ENCODE measurements at places on chromosomes 3 and 15. TPM values are rescaled to one million over a fixed set of nuclear protein-coding genes. Genes with fewer than 3 reads are reported as not detected.

DNA sequence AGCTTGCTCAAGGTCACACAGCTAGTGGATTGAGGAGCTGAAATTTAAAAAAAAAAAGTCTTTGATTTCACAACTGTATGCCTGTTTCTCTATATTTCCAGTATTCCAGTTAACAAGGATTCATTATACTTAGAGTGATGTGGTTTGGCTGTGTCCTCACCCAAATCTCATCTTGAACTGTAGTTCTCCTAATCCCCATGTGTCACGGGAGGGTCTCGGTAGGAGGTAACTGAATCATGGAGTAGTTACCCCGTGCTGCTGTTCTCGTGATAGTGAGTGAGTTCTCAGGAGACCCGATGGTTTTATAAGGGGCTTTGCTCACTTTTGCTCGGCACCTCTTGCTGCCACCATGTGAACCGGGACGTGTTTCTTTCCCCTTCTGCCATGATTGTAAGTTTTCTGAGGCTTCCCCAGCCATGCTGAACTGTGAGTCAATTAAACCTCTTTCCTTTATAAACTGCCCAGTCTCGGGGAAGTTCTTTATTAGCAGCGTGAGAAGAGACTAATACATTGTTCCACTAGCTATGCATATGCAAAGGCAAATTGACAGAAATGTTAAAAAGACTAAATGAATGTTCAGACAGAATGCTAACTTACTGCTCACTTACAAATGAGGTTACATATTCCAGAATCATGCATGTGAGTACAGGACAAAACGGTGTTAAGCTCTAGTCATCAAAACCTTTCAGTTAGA is 1101.9 kb downstream of the ROBO1 start:
- DNase-seq = no peak

- DNase-seq = no peak
Observed at GRCh38 chr15:20358066-20358778, 183.4 kb downstream of the GOLGA6L6 start.

- no peak for DNase-seq
Observed at GRCh38 chr3:158846803-158847451, 45.1 kb downstream of the MFSD1 start.

NAALADL2 gene
- total RNA-seq = not detected

- DNase-seq = no peak
Observed at GRCh38 chr3:124859025-124859424, 28.1 kb downstream of the ITGB5 start.

- no peak for DNase-seq
Observed at GRCh38 chr3:19901337-19901736, 32.7 kb downstream of the EFHB start.

DNA sequence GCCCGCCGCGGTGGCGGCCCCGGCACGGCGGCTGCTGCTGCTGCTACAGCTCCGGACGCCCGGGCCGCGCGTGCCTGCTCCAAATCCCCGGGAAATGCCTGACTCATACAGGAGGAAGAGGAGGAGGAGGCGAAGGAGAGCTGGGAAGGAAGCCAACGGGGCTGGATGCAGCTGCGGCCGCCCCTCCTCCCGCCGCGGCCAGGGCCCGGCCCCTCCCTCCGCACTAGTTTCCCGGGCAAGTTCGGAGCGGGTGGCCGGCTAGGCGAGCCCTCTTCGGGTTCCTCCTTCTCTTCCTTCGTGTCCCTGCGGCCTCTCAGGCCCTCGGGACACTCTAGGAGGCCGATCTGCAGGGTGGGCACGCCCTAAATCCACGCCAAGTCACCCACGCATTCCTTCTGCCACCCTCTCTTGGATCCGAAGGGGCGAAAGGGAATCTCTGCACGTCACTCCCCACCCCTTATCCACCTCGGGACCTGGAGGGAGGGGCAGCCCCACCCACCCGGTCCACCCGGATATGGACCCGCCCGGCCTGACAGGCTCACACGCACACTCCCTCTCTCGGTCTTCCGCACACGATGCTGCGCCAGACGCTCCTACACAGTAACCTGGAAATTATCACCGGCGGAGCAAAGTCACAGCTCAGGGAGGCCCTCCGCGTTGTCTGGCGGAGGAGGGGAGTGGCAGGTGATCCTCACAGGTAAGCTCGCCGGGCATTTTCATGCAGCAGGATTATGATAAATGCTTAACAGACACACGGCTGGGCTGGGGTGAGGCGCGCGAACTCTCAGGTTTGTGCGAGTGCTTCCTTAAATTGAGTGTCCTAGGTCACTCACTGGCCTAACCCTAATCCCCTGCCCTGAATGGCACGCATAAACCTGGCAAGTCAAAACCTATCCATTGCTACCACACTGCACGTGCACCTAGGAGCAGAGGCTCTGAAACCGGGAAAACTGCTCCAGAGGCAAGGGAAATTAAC is at the start of the genes OSBPL10 and ZNF860:
Gene OSBPL10 (minus strand): TSS at position 57 of the 976 bp plus-strand sequence. CDS start 83 bp downstream, outside the sequence.
Gene ZNF860 (plus strand): TSS at position 545 of the 976 bp plus-strand sequence. CDS start 7,330 bp downstream, outside the sequence.
- no peak for DNase-seq

- DNase-seq = no peak
Observed at GRCh38 chr3:177823701-177824189, 626.5 kb upstream of the TBL1XR1 start.

- DNase-seq = peak; percentile 31
Observed at GRCh38 chr3:184145111-184145524, 10.0 kb downstream of the EIF2B5 start.

GRCh38 chr3:147267434-147267833 is 138.9 kb downstream of the ZIC4 start:
- DNase-seq = no peak

GRCh38 chr3:188918093-188918492 is 253.7 kb upstream of the TPRG1 start:
- DNase-seq = no peak

GRCh38 chr3:128266453-128266852 is 113.2 kb downstream of the EEFSEC start:
- no peak for DNase-seq

GRCh38 chr15:77032052-77032646 is 37.2 kb downstream of the PSTPIP1 start:
- no peak for DNase-seq

- no peak for DNase-seq
Observed at GRCh38 chr15:60726576-60726975, 247.6 kb upstream of the ICE2 start.

ADIPOQ gene
- not detected for total RNA-seq

GRCh38 chr3:8864402-8865350 is 95.3 kb upstream of the OXTR start:
- no peak for DNase-seq

GCNT3 gene
- not detected for total RNA-seq

FEZF2 gene
- not detected for total RNA-seq

DNA sequence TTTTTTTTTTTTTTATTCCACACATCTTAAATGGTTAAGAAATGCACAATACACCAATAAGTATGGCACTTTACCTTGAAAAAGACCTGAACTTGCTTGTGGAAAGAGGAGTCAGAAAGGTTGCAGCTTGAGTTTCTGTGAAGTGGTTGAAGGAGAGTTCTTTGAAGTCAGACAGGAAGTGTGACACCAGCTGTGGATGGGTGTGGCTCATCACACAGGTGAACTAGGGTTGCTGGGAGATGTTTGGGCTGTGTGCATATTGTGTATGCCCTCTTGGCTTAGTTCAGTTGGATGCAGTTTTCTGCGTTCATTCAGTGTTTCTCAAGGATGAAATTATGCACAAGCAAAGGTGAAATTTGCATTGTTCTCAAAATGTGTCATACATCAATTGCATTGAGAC is 6.3 kb downstream of the AEN start:
- peak; percentile 86 for DNase-seq

DNA sequence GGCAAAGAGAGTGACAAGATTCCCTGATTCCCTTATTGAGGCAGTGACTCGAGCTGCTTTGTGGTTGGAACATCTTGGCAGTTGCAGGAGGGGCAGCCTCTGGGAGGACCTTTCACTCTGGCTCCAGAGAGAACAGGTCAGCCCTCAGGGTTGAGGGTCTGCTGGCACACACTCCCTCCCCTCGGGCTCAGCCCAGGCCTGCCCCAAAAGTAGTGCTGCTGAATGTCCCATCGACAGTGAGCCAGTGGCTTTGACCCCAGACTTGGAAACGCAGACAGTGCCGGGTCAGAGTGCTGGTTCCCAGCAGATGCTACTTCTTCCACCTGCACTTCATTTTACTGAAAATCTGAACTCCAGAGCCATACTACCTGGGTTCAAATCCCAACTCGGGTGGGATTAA is 25.6 kb upstream of the ATP2B2 start:
- no peak for DNase-seq

- DNase-seq = no peak
Observed at GRCh38 chr3:22089284-22089683, 338.3 kb upstream of the ZNF385D start.
